ENCODE measurements at places on chromosomes 7 and 10.

- DNase-seq: no peak
Observed at GRCh38 chr7:48741545-48741944, 182.8 kb upstream of the CDC14C start.

GRCh38 chr7:127976056-127976737, 55.0 kb downstream of the LRRC4 start:
- no peak for DNase-seq

GRCh38 chr7:158952776-158953175, 96.4 kb downstream of the DYNC2I1 start:
- no peak for DNase-seq

DNA sequence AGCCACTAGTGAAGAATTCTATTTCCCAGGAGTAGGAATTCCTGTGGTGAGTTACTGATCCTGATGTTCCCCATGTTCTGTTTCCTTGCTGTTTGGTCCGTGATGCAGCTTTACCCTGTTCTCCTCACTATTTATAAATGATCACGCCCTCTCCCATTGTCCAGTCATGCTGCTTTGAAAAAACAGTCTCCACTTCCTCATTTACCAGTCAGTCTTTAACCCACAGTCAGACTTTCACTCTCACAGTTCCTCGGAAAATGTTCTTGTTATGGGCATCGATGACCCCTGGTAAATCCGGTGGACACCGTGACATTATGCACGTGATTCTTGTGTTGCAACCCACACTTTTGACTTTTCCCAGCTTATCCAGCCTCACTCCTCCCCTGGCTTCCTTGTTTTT, 14.4 kb downstream of the SCIN start:
- DNase-seq: no peak

DNA sequence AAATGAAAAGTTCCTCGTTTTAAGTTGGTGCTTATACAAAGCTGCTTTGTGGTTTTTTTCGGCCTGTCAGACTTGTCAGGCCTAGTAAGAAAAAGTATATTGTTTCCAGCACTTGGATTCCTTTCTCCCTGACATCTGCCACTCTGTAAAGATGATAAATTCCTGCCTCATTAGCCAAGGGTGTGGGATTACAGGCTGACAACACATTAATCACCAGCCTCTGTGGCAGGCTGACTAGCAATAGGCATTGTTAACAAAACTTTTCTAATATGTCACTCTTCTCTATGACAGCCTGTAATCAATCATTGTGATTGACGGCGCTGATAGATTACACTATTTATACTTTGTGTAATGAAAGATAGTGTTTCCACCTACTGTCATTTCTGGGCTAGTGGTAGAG, 682.5 kb downstream of the LRMDA start:
- DNase-seq: no peak

- no peak for DNase-seq
Observed at GRCh38 chr7:29042824-29043231, 84.7 kb upstream of the TRIL start.

DNA sequence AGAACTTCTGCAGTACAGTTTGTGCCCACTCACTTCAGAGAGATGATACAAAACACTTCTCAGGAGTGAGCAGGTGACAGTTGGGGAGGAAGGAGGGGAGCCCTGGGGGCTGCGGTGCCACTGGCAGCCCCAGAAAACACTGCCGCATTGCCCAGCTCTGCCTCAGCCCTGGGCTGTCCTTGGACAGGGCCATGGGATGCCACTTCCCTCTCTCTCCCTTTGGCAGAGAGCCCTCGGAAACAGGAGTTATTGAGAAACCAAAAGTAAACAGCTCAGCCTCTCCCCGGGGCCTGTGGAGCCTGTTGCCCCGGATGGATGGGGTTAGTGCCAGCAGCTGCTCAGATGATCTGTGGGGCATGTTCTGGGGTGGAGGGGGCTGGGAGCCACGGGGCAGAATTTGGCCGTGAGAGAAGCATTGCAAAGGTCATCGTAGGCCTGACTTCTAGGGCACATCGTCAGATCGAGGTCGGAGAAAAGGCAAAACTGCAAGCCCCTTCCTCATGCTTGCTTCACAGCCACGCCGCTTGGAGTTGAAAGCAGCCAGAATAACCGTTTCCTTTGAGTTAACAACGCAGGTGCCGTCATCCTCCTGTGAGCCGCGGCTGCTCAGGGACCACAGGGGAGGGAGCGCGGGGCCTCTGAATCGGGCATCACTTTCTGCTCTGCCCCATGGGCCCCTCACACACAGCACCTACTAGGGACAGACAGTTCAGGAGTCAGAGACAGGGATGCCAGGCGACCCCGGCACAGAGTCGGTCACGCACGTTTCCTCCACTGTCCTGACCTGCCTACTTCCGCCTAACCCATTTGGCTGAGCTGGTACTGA, 256.4 kb downstream of the CAMK1D start:
- DNase-seq: peak; percentile 15

DNA sequence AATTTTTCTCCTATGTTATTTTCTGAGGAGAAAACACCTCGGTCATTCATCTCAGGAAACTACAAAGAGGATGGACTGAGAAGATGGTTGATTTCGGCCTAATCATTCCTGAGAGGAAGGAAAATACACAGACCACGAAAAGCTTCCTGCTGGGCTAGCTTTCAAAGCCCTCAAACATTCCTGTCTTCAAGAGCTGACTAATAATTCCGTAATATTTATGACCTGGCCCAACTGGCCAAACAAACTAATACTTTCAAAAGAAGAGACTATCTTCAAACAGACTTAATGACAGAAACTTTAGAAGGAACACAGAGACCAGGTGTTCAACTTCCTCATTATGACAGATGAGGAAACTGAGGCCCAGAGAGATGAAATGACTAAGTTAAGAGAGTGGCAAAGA, 215.1 kb upstream of the FRMD4A start:
- DNase-seq: no peak
